ENCODE measurements at places on chromosomes 12 and 14.

DNA sequence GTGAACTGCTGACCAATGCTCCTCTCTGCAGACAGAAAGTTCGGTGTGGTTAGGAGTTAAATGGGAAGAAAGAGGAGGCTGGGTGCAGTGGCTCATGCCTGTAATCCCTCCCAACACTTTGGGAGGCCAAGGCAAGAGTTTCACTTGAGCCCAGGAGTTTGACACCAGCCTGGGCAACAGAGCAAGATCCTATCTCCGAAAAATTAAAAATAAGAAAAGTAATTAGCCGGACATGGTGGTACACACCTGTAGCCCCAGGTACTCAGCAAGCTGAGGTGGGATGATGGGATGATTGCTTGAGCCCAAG, 19.0 kb downstream of the ATXN2 start:
- no peak for DNase-seq

GRCh38 chr12:69916544-69917235, 91.7 kb downstream of the MYRFL start:
- no peak for DNase-seq

DNA sequence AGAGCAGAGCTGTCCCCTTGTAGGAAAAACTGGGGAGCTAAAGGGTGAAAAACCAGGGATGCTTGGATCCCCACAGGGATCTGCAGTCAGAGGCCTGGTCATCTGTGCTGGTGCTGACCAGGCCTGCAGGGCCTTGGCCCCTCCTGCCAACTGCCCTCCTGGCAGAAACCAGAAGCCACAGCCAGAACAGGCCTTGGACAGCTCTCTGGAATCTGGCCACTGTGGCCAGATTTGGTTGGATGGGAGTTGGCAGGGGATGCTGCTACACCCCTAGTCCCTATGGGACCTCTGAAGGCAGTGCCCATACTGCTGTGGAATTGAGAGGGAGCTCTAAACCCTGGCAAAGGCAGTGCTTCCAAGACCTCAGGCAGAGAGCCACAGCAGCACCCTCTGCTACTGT, 9.2 kb upstream of the GPX2 start:
- no peak for DNase-seq

GRCh38 chr12:128353301-128353700, 86.3 kb downstream of the TMEM132C start:
- DNase-seq, result no peak

DNA sequence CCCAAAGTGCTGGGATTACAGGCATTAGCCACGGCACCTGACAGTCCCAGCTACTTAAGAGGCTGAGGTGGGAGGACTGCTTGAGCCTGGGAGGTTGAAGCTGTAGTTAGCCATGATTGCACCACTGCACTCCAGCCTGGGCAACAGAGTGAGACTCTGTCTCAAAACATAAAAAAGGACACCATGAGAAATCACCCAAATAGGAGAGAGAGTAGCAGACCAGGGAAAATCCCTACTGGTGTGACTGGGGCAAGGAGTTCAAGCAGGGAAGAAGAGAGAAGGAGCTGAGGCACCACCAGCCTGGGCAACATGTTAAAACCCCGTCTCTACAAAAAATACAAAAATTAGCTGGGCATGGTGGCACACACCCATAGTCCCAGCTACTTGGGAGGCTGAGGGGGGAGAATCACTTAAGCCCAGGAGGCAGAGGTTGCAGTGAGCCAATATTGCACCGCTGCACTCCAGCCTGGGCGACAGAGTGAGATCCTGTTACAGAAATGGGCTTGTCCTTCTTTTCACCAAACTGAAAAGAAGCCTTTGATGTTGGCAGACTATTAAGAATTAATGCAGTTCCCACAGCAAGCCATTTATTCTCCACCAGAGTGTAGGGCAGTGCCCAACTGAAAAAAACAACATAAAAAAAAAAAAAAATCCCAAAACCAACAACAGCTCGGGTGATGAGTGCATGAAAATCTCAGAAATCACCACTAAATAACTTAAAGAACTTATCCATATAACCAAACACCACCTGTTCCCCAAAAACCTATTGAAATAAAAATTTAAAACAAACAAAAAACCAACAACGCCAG, 4.5 kb upstream of the SRSF9 start:
- DNase-seq, result no peak

DNA sequence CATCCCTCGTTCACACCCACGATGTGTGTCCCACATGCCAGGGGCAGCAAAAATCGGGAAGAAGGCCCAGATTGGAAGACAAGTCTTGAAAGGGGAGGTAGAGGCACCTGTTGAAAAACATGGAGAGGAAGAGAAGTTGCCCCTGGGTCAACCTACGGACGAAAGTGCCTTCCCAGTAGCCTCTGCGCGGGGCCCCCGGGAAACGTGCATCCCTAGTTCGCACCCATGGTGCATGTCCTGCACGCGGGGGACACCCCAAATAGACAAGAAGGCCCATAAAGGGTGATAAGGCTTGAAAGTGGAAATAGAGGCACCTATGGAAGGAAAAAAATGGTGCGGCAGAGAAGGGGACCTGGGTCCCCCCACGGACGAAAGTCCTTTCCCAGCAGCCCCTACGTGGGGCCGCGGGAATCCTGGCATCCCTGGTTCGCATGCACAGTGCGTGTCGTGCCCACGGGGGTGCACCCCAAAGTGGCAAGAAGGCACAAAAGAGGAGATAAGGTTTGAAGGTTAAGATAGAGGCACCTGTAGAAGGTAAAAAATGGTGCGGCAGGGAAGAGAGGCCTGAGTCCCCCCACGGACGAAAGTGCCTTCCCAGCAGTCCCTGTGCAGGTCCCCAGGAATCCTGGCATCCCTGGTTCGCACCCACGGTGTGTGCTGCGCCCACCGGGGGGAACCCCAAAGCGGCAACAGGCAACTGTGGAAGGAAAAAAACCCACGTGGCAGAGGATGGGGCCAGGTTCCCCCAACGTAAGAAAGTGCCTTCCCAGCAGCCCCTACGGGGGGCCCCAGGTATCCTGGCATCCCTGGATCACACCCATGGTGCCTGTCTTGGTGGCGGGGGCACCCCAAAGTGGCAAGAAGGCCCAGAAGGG, 278.3 kb downstream of the ALG10 start:
- DNase-seq, result no peak

GRCh38 chr12:56529656-56530055, 8.0 kb downstream of the RBMS2 start:
- DNase-seq, result peak; percentile 14

DNA sequence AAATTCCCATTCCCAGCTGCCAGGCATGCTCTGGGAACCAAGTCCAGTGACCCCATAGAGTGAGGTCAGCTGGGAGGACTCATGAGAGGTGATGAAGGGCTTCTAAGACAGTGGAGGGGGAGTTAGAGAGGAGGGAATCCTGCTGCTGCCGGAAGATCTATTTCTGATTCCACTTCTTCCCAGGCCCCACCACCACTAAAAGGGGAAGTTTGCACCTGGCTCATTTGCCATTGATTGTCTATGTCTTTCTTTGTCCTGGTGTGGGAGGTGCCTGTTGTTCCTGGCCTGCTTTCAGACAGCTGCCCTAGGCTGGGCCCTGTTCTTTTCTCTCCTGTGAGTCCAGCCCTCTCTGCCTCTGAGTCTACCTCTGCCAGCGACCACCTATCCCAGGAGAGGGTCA, 3.0 kb upstream of the KRT6A start:
- DNase-seq, result no peak

DNA sequence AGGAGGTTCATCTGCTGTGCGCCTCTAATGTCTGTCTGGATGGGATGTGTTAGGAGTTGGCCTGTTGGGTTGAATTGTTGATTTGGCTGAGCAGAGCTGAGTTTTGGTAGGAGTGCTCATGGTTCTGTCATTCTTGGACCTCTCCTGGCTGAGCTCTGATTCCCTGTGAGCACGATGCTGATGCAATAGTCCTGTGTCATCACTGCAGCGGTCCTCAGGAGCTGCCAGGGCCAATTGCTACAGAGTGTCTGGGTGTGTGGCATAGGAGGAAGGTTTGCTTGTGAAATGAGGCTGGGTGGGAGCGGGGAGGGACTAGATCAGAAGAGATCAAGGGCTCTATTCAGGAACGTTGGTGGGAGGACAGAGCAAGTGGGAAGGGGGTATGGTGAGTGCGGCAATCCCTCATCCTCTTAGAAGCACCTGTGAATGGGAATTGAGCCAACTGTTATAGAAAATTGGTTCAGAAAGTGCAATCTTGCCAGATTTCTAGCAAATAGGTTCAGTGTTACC, 21.2 kb downstream of the PEX5 start:
- no peak for DNase-seq

DNA sequence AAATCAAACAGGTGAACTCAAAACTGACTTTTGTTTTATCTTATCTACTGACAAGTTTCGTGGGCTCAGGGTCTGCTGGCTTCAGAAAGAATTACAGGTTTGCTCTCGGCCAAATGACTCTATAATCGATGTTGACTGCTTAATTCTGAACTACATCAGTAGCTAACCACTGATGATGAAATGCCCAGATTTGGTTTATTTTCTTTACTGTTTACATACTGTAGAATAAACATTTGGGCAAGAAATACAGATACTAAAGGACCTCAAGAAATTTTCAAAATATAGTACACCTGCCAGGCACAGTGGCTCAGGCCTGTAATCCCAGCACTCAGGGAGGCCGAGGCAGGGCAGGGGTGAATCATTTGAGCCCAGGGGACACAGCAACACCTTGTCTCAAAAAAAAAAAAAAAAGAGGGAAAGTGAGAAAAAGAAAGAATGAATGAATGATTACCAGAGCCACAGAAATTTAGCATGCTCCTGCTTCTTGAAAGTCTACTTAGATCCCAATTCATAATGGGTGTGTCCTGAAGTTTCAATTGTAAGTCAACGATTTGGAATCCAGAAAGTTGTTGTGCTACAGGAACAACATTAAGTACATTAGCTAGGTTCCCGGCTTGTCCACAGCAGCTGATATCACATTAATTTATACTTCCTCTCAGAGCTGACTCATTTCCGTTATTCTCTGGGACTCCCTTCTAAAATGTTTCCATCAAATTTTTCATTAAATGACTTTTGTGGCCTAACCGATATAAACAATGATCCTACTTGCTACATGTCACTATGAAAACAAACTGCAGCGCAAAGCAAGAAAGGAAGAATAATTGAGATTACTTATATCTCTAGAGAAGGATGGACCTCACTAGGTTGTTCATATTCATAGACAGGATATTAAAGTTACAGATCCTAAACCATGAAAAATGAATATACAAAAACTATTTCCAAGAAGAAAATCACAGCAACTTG, 134.3 kb downstream of the MED13L start:
- DNase-seq, result peak; percentile 74

GRCh38 chr12:45232146-45232755, 16.4 kb downstream of the ANO6 start:
- DNase-seq, result no peak

DNA sequence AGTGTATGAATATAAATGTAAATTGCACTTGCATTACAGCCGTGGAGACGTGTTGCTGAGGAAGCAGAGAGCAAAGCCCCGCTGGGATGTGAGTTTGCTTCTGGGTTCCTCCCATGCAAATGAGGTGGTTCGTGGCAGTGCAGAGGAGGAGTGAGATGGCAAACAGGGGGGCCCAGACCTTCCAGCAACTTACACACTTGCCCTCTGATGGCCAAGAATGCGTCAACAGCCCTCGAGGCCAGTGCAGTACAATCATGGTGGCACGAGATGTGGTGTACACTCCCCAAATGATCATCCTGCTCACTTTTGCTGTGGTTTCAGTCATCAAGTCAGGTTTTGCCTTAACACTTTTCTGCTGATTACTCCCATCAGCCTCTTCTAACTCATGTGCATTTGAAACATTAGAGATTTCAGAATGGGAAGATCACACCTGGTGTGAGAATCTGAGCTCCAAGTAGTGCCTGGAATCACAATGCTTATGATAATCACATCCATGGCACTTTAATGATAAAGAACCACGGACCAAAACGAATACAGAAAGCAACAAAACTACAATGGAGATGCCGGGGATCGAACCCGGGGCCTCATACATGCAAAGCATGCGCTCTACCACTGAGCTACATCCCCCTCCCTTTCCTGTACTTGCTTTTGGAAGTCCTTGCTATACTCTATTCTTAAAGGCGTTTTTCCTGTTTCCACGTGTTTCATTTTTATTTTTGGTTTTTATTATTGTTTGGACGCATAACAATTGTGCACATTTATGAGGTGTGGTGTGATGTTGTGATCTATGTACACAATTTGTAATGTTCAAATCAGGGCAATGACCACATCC, 7.0 kb upstream of the UBC start:
- DNase-seq, result peak; percentile 97

GRCh38 chr14:94581127-94581999, at the start of gene SERPINA5:
TSS of gene SERPINA5 (plus strand) at chr14:94581426. CDS start at chr14:94587363, 5,937 bp downstream.
- DNase-seq, result peak; percentile 3

DNA sequence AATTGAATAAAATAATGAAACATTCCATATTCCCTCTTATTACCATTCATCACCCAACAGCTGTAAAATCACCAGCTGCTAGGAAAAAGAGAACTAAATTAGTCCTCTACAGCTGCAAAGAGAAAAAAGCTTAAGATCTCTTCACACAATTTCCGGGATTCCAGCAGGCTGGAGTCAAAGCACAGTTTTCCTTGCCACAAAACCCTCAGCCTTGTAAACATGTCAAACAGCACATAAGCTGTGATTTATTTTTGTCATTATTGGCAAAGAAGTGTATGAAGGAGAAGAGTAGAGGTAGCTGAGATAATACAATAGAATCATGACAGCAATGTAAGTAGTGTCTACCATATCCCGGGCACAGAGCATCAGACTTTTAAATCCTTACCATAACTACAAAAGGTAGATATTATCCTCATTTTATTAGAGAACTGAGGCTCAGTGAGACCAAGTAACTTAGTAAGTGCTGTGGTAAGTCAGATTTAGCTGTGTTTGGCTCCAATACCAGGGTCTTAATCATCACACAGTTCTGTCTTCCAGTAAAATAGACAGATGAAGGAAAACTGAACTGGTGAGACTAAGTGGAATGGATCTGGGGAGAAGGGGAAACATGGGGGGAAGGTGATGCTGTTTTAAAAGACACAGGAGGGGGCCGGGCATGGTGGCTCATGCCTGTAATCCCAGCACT, 57.3 kb downstream of the NTN4 start:
- DNase-seq, result no peak

- DNase-seq, result peak; percentile 13
Measured at GRCh38 chr12:53579545-53579955, 46.6 kb downstream of the ATF7 start.

DNA sequence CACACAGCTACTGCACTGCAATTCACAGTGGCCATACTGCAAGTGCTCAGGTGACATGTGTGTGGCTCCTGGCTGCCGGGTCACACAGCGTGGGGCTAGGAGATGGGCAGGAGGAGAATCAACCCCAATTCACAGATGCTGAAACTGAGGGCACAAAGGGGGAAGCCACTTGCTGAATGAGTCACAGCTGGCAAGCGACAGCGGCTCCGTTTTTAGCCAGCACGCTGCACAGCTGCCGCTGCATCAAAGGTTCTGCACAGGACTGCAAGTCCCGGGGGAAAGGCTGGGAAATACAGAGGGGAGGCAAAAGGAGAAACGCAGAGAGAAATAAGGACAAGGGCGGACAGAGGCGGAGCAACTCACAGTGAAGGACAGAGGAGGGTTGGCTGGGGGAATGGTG, 57.9 kb downstream of the KDM2B start:
- no peak for DNase-seq
